ENCODE measurements at places on chromosomes 13 and 19.

GRCh38 chr13:30652746-30653386 is 35.1 kb downstream of the USPL1 start:
- peak; percentile 18 for DNase-seq

DNA sequence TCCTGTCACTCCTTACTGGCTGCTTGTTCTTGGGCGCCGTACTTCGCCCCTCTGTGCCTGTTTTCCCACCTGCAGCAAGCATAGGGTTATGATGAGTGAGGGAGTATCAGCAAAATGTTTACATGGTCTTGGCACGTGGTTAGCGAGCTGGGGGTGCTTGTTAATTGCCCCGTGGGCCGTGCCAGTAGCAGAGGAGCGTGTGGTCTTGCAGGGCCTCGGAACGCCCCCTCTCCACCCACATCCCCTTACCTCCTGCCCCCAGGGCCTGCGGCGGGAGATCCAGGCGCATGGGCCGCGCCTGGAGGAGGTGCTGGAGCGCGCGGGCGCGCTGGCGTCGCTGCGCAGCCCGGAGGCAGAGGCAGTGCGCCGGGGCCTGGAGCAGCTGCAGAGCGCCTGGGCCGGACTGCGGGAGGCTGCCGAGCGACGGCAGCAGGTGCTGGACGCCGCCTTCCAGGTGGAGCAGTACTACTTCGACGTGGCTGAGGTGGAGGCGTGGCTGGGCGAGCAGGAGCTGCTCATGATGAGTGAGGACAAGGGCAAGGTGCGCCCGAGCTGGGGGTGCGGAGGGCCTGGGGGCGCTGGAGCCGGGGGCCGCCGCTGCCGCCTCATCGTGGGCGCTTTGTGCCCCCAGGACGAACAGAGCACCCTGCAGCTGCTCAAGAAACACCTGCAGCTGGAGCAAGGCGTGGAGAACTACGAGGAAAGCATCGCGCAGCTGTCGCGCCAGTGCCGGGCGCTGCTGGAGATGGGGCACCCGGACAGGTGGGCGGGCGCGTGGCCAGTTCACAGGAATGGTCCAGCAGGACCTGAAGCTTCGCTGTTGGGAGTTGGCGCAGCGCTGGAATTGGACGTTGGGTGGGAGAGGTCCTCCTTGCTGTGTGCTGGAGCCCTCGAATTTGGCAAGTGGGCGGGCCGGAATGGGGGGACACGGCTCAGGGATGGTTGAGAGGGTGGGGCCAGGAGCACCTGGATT is 22.5 kb upstream of the SHKBP1 start:
- no peak for DNase-seq

DNA sequence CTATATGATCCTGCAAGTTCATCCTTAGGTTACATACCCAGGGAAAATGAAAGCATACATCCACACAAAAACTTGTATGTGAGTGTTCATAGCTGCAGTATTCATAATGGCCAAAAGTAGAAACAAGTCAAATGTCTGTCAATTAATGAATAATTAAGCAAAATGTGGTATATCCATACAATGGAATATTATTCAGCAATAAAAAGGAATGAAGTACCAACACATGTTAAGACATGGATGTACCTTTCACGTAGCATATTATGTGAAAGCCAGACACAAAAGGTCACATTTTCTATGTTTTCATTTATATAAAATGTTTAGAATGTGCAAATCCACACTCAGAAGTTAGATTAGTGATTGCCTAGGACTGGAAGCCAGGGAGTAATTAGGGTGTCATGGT is 75.4 kb downstream of the ZNF429 start:
- no peak for DNase-seq

- no peak for DNase-seq
Measured at GRCh38 chr13:22077205-22077683, 406.4 kb downstream of the FGF9 start.

DNA sequence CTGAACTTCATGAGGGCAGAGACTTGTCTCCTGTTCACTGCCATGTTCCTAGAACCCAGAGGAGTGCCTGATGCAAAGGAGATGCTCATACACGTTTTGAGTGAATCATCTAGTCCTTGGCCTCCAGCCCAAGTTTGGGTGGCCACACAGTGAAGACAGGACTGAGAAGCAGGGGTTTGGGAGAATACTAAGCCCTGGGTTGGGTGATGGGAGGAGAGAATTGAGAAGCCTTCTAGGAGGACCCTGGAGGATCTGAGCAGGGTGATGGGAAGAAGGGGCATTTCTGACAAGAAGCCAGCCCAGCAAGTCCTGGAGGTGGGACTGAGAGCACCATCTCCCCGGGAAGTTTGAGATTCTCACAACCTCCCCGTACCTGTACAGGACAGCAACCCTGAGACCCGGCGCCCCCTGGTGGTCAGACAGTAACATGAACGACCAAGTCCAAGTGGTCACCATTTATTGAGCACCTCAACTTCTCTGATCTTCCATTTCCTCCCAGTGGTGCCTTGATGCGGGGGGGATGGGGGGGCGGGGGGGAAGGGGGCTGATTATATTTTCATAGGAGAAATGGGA is 11.0 kb downstream of the CTU1 start:
- peak; percentile 70 for DNase-seq

All from fibroblast of skin of right quadriceps (primary cell).